ENCODE measurements at places on chromosomes 7 and 10.

DNA sequence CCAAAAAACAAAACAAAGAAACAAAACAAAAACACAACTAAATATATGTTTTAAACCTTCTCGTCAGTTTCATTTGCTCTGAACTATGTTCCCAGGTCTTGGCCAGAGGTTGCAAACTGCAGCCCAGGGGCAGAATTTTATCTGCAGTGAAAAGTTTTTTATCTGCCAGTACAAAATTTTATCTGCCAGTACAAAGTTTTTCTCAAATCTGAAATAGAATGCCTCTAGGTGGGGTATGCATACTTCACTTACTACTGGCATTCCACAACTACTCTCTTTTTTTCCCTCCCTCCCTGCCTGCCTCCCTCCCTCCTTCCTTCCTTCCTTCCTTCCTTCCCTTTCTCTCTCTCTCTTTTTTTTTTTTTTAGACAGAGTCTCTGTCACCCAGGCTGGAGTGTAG, 9.4 kb upstream of the CLDN3 start:
- DNase-seq, result no peak

- DNase-seq, result no peak
Measured at GRCh38 chr10:70830164-70830563, 14.4 kb downstream of the SGPL1 start.

DNA sequence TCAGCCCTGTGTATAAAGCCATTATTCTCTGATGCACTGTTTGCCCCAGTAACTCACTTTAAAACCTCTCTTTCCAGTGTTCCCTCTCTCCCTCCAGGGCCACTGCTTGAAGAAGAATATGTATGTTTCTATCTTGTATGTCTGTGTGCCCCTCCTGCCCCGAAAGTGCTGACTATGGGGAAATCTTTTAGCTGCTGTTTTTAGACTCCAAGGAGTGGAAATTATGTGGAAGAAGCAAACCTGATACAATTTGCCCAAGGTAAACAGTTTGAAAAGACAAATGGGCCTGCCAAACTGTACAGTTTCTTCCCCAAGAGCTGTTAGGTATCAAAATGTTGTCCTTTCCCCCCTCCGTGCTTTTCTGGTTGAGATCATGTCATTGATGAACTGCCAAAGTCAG, 3.4 kb downstream of the ADRA2A start:
- DNase-seq, result no peak

- no peak for DNase-seq
Measured at GRCh38 chr7:91465595-91466061, 201.4 kb downstream of the FZD1 start.

- DNase-seq, result no peak
Measured at GRCh38 chr7:27157702-27158431, 1.4 kb upstream of the HOXA7 start.

- no peak for DNase-seq
Measured at GRCh38 chr10:71031603-71032002, 143.2 kb upstream of the PCBD1 start.

GRCh38 chr10:44801383-44802327, 109.5 kb upstream of the TMEM72 start:
- DNase-seq, result no peak

GRCh38 chr10:70068925-70069324, 16.3 kb downstream of the MACROH2A2 start:
- no peak for DNase-seq

- DNase-seq, result no peak
Measured at GRCh38 chr10:13758756-13759155, 172.0 kb downstream of the PRPF18 start.

GRCh38 chr10:7354330-7355047, 56.3 kb downstream of the SFMBT2 start:
- no peak for DNase-seq

- DNase-seq, result no peak
Measured at GRCh38 chr10:113939212-113939860, 84.9 kb downstream of the NHLRC2 start.

- DNase-seq, result no peak
Measured at GRCh38 chr7:38448054-38448453, 174.6 kb upstream of the TARP start.

GRCh38 chr7:85125651-85126131, 61.2 kb downstream of the SEMA3D start:
- DNase-seq, result no peak

DNA sequence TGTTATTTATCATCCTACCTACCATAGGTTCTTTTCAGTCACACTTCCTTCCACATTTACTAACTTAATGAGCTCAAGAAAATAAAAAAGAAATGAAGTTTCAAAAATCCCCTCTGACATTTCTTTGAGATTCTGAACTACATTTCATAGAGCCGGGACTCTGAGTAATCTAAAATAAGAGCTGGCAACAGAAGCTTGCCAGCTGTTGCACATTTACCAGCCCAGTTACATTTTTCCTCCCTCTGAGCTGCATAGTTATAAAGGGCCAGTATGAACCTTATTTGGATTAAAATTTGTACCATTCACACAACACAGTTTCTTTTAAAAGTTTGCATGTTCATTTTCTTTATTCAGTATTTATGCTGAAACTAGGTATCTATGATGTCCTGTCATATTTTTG, 119.5 kb upstream of the CAV2 start:
- no peak for DNase-seq

GRCh38 chr7:84981055-84981976, 205.5 kb downstream of the SEMA3D start:
- no peak for DNase-seq

- no peak for DNase-seq
Measured at GRCh38 chr10:2445370-2445769, 622.0 kb upstream of the PFKP start.
